ENCODE measurements at places on chromosomes 6 and 20.
A peak's percentile ranks its signal among the peaks of the same experiment; 100 is the strongest.

DNA sequence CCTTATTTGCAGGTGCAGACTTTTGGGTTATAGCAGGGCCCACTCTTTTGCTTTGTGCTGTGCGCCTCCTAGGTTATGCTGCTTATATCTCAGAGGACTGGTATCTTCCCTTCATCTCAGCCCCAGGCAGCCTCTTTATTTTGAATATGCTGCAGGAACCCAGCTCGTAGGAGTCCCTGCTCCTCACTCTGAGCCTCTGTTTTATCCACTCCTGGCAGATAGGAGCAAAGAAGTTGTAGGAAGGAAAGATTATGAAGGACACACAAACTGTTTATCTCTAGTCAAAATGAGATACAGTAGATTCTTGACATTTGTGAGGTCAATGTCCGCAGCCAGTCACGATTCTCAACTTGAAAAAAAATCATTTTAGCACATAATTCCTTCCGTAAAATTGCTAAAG is 15.6 kb downstream of the L3MBTL3 start:
- DNase-seq, result no peak

DNA sequence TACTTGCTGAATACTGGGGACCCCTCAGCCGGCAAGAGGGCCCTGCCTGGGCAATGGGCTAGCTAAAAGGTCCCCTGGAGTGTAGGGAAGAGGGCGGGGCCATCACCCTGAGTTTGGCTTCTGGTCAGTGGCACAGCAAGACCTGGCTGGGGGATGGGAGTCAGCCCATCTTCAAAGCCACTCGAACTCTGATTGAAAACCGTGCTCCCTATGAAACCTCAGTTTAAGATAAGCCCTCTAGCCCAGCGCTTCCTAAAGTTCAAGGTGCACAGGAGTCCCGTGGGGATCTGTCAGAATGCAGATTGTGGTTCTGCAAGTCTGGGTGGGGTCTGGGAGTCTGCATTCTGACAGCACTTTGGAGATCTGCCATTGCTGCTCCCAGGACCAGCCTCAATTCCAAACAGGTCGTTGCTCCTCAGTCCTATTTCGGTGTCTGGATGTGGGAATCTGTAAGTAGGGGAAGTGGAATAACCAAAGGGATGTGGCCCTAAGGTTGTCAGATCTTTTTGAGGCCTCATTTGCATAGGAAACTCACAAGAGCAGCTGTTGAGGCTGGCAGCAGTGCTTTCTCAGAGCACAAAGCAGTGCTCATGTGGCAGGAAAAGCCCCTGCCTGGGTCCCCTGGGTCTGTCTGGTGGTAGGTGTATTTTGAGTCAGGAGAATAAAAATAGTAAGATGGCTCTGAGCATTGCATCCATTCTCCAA is 85.3 kb upstream of the SCP2D1 start:
- DNase-seq, result no peak

GRCh38 chr6:119347466-119348095 is 2.0 kb downstream of the MAN1A1 start:
- no peak for DNase-seq

DNA sequence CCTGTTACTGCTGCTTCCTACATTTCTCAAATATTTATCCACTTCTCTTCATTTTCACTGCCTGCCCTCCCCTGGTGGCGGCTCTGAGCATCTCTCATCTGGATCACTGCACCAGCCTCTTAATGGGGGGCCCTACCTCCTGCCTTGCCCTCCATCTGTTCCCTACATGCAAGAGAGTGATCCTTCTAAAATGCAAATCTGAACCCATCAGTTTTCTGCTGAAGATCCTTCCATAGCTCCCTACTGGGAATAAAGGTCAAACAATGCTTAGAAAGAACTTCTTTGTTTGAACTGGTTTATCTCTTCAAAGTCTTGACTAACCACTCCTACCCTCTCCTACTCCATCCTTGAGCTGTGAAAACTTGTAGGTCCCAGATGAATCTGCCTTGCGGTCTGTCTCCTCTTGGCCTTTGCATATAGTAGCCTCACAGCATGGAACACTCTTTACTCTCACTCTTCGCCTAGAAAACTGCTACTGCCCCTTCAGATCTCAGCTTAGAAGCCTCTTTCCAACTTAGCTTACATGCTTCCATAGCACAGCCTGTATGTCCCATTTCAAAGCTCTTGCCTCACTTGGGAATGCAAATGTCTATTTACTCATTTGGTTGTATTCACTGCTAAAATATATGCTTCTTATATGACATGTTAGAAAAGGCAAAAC is 119.3 kb downstream of the QRSL1 start:
- no peak for DNase-seq

DNA sequence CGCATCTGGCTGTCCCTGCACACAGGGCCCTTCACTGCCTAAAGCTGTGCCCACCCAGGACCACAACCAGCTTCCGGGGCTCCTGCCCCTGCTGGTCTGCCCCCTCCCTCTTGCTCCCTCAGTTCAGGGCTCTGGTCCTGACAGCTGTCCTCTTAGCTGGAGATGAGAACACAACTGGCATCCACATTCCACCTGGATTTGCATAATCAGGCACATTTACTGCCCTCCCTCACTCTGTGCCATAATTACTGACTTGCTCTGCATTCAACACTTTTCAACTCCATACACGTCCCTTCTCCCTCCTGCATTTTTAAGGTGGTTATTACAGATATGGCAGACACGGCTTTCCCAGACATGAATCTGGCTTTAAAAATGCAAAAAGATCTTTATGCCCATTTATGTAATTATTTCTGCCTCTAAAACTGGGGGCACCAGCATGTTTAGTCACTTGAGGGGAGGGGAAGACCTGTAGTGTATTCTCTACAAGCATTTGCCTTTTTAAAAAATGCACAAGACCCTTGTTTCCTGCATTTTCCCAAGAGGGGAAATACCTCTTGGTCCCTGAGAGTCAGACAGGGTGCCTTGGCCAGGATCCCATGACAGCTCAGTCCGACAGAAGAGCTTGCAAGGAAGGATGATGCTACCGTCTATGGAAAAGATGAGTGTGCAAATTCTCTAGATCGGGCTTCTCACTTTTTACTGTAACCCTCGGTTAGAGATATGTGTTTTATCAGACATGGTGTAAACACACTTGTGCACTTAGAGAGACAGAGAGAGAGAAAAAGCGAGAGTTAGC is 401.8 kb downstream of the PREX1 start:
- no peak for DNase-seq

GRCh38 chr6:63410435-63411426 is 90.9 kb upstream of the LGSN start:
- no peak for DNase-seq

GRCh38 chr20:17558154-17558940 is 11.5 kb upstream of the DSTN start:
- peak; percentile 86 for DNase-seq

DNA sequence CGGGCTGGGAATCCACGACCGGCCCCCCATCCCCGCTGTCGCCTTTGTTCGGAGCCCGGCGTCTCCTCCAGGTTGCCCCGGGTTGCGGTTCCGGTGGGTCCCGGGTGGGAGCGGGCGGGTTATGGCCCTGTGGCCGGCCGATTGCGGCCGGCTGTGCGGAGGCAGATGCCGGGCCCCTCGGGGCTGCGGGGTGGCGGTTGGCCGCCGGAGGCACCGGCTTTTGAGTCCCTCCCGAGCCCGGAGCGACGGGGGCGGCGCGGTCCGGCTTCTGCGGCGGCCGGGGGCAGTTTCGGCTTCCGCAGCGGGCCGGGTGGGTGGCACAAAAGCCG is 431 bp downstream of the LOC128125822 start:
- DNase-seq, result no peak

- no peak for DNase-seq
These were observed 1212.1 kb upstream of the CITED2 start for GRCh38 chr6:140586426-140587061.

DNA sequence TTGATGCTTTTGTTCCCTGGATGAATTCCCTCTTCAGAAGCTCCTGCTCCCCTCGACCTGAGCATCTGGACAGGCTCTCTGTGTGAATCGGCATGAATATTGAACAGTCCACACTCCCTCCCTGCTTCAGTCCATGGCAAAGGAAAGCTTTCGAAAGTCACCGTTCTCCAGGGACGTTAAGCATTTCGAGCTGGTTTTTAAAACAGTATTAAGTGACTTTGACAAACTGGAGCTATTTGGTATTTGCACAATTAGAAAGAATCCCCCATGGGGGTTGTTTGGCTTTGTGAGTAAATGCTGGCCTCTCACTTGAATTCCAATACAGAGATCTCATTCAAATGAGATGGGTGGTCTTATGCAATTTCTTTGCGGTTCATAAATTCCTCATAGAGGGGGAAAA is 85.3 kb upstream of the TIAM2 start:
- peak; percentile 91 for DNase-seq

- DNase-seq, result peak; percentile 14
These were observed 25.4 kb downstream of the FBXO9 start for GRCh38 chr6:53090576-53090975.

DNA sequence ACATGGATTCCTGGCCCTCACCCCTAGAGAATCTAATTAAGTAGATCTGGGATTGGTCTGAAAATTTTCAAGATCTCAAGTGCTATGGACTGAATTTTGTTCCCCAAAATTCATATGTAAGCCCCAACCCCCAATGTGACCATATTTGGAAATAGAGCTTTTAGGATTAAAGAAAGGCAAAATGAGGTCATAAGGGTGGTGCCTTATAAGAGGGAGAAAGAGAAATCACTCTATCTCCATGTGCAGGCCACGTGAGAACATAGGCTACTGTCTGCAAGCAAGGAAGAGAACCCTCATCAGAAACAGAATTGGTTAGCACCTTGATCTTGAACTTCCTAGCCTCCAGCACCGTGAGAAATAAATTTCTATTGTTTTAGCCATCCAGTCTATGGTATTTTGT is 8.5 kb upstream of the DSE start:
- DNase-seq, result no peak

GRCh38 chr6:132725947-132726607 is 12.2 kb upstream of the VNN1 start:
- no peak for DNase-seq

- no peak for DNase-seq
These were observed 90.9 kb upstream of the MAP7 start for GRCh38 chr6:136641166-136641565.

GRCh38 chr20:58227391-58228102 is 906 bp downstream of the ANKRD60 start:
- no peak for DNase-seq

- DNase-seq, result peak; percentile 76
These were observed 1.8 kb downstream of the FOXO3 start for GRCh38 chr6:108562503-108562993.

DNA sequence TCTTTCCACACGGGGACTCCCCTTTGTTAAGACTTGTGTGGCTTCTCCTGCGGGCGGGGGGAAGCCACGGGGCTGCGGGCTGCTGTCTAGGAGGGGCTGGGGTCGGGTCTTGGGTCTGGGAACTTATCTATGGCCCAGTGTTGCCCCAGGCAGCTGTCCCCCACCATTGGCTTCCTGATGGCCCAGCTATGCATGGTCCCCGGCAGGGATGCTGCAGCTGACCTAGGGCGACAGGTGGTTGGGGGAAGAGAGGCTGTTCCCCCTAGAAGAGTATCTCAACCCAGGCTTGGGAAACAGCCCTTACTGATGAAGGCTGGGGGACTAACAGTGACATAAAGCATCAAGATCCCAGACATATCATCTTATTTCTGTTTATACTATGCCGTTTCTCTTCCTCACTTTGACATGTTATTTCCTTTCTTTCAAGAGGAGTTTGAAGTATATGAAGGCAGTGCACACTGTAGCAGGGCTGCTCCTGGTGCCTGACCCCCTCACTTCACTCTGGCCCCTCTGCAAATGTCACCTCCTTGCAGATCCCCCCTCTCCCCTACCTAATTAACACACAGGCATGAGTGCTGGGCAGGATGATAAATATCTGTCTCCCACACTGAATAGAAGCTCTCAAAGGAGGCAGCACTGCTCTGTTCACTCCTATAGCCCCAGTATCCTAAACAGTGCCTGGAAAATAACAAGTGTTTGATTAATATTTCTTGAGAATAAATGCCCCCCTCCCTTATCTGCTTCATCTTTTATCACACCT is 87.0 kb downstream of the HIVEP2 start:
- DNase-seq, result no peak

DNA sequence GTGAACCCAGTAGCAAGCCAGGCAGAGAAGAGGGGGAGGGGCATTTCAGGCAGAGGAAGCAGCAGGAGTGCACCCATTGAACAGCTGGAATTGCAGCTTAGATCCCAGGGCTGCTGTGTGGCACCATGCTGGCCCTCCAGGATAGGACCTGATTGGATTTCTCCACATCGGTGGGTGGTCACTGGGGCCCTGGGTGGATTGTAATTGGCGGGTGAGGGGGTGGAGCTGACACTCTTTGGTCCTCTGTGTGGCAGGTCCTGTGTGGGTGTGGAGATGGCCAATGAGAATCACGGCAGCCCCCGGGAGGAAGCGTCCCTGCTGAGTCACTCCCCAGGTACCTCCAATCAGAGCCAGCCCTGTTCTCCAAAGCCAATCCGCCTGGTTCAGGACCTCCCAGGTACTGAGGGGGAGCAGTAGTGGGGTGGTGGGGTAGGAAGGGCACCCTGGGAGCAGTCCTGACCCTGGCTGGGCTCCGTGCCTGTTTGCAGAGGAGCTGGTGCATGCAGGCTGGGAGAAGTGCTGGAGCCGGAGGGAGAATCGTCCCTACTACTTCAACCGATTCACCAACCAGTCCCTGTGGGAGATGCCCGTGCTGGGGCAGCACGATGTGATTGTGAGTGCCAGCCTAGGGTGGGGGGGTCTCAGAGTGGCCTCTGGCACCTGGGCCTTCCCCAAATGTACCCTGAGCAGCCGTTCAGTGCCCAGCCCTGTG is 4.4 kb downstream of the PCIF1 start:
- no peak for DNase-seq

GRCh38 chr6:81834141-81834681 is 81.7 kb upstream of the TENT5A start:
- DNase-seq, result peak; percentile 77

DNA sequence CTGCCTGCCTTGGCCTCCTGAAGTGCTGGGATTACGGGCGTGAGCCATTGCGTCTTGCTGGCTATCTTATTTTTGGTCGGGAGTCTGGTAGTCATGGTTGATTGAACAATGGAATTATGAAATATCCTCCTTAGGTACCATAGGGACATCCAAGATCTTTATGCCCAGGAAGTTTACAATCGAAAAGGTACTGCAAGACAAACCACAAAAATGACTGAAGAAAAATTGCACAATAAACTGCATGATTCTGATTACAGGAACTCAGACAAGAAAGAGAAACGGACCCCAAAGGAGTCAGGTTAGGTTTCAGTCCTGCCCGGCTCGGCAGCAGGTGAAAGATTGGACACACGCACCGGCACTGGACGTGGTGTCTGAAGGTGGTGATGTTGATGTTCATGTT is 5.3 kb downstream of the SLC26A8 start:
- DNase-seq, result no peak

GRCh38 chr20:9514461-9515213 is at the start of gene LAMP5:
LAMP5 (plus strand) TSS chr20:9514590; CDS start chr20:9514853, 263 bp downstream.
- DNase-seq, result peak; percentile 11
